Body of pancreas (tissue), 4 donors: ENCODE measurements at places on chromosomes 7 and 10. TPM values are rescaled to one million over a fixed set of nuclear protein-coding genes. Genes with fewer than 3 reads are reported as not detected.
A peak's percentile ranks its signal among the peaks of the same experiment; 100 is the strongest.

GRCh38 chr7:152313831-152314604 is 121.8 kb downstream of the KMT2C start:
- peak; percentile 43 for DNase-seq

DNA sequence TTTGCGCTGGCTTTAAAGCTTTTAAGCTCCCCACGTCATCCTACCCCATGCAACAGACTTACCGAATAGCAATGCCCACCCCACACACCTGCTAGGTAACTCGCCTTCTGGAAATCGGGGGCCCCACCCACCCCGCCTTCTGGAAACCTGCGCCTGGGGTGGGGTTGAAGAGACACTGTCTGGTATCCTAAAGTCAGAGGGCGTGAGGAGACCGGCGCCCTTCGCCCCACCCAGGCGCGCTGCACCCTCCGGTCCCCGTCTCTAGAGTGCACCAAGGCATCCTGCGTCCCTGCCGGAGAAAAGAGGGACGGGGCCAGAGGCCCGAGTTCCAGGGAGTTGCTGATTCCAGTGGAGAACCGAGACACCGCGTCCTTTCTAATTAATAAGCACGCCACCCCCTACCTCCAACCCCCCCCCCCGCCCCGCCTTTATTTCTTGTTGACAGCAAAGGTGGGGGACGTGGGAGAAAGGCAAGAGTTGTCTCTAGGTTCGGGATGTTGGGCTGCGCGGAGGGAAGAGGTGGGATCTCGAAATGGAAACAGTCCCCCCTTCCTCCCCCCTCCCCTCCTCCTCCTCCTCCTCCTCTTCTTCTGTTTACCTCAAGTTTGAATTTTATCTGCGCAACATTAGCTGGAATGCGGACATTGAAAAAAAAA is 220.9 kb upstream of the MKLN1 start:
- peak; percentile 55 for DNase-seq

Gene CCDC172
- not detected for total RNA-seq

Gene AKR1B15
- total RNA-seq = not detected

Gene ANKRD22
- 13.5 TPM for total RNA-seq
